ENCODE measurements at places on chromosomes 7 and 10. TPM values are rescaled to one million over a fixed set of nuclear protein-coding genes. Genes with fewer than 3 reads are reported as not detected.

Gene DYDC1
- total RNA-seq, result not detected

Gene ADAM8
- total RNA-seq, result 133 TPM

Gene SEMA3E
- total RNA-seq, result not detected

Gene WNT16
- total RNA-seq, result not detected

Gene COL28A1
- not detected for total RNA-seq

Gene TMEM139
- 0.73 TPM for total RNA-seq

Gene EPO
- total RNA-seq, result not detected

Gene AKR1C1
- 0.29 TPM for total RNA-seq

Gene CPN1
- total RNA-seq, result not detected

Gene SCD
- total RNA-seq, result 194 TPM

Gene COL17A1
- total RNA-seq, result not detected

Gene SDK1
- 0.15 TPM for total RNA-seq

Gene MET
- 3.2 TPM for total RNA-seq

Gene SPDYE8
- not detected for total RNA-seq

Gene TRIM50
- not detected for total RNA-seq

Gene HOXA10
- not detected for total RNA-seq

Gene FEZF1
- total RNA-seq, result not detected

Gene NDUFA5
- total RNA-seq, result 51.5 TPM

Gene GPR85
- not detected for total RNA-seq

Gene LIPM
- total RNA-seq, result not detected

Gene SHH
- total RNA-seq, result not detected

Gene SPDYE6
- total RNA-seq, result not detected

Gene MTURN
- 4.3 TPM for total RNA-seq

Gene ALOX5
- 3.1 TPM for total RNA-seq

Gene DGKB
- total RNA-seq, result not detected

Gene CPVL
- total RNA-seq, result not detected

Gene CFAP70
- 0.34 TPM for total RNA-seq

Gene STRIP2
- total RNA-seq, result 79.4 TPM

Gene ITPRID1
- not detected for total RNA-seq

Gene KIAA1549
- 0.75 TPM for total RNA-seq

Gene PDE1C
- not detected for total RNA-seq

Gene KAZALD1
- 0.57 TPM for total RNA-seq

Gene CALML3
- total RNA-seq, result not detected

Gene IPMK
- 7.1 TPM for total RNA-seq

Gene HTR5A
- not detected for total RNA-seq

Gene MYPN
- total RNA-seq, result not detected

Data from activated T-helper 1 cell treated with anti-CD3 and anti-CD28 coated beads, Interleukin-12 subunit alpha, Interleukin-12 subunit beta, Interleukin-2, Interleukin-4 antibody, amounts not matched to agents 30 ng/mL and 10 ng/mL and 1 ng/mL, durations not matched to agents 14 hours and 24 hours and 36 hours (primary cell).